ENCODE measurements at places on chromosomes 6 and 20.
A peak's percentile ranks its signal among the peaks of the same experiment; 100 is the strongest.

- no peak for DNase-seq
Measured at GRCh38 chr6:157292202-157292601, 31.1 kb downstream of the TMEM242 start.

DNA sequence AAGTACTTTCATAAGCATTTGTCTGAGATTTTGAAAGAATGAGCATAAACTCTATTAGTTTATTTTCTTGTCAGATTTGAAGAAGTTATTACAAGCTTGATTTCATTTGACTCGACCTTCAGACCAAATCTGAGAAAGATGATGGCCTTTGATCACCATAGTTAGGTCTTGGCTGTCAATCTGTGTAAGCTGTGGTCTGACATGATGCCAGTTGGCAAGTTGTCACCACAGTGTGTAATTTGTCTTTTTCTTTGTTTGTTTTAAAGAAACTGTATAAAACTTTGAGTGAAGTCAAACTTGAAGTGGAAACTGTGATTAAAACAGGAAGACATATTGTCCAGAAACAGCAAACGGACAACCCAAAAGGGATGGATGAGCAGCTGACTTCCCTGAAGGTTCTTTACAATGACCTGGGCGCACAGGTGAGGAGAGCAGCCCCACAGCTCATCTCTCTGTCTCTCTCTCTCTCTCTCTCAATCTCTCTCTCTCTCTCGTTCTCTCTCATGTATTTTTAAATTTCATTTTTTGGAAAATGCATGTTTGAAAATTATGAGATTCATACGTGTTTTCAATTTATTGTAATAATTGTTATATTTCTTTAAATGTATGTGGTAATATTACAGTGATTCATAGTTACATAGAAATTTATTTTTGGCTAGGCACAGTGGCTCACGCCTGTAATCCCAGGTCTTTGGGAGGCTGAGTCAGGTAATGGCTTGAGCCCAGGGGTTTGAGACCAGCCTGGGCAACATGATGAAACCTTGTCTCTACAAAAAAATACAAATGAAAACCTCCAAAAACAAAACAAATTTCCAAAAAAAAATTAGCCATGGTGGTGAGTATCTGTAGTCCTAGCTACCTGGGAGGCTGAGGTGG lies 208.1 kb downstream of the UTRN start:
- DNase-seq = no peak

- DNase-seq = no peak
Measured at GRCh38 chr6:89921691-89922090, 27.4 kb downstream of the GJA10 start.

GRCh38 chr6:25927756-25928216 lies 2.7 kb downstream of the SLC17A2 start:
- DNase-seq = no peak

DNA sequence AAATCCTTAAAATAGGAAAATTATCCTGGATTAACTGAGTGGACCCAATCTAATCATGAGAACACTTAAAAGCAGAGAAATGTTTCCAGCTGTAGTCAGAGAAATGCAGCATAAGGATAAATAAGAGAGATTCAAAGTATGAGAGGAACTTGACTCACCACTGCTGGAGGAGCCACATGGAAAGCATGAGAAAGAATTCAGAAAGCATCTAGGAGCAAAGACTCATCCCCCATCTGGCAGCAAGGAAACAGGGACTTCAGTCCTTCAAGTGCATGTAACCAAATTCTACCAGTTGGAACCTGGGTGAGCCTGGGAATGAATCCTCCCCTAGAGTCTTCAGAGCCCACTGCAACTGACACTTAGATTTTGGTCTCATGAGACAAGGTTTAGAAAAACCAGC lies 33.7 kb downstream of the RNF146 start:
- DNase-seq = peak; percentile 19

- DNase-seq = peak; percentile 45
Measured at GRCh38 chr6:63804381-63804956, 168.9 kb downstream of the PHF3 start.

DNA sequence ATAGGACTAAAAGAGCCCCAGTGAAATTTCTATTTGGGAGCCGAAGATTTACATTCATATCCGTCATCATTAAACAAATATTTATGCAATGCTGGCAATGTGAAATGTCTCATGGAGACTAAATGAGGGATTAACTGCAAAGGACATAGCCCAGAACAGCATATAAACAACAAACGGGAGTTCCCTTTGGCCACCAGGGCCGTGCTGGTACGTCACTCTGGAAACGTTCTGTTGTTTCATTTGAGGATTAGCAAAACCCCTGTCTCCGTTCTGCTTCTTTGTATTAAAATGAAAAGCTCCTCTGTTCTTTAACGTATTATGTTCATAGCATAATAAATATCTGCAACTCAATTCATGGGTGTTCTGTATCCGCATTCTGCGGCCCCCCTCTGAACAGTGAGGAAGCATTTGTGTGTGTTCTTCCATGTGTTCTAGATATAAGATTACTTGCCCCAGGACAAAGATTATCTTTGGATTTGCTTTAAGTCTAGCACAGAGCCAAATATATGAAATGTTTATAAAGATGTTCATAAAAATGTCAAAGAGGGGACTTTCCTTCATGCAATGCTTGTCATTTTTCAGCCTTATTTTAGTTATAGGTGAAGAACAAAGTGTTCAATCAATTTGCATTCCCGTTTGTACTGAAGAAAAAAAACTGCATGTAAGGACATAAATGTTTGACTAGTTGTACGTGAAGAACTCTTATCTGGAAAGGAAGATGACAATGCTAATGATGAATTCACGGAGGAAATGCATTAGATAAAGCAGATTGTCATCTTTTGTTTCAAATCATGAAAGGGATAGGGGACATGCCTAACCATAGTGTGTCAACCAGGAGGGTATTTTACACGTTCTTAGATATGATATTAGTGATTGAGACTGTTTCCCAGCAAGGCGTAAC lies 90.0 kb upstream of the TNFAIP3 start:
- DNase-seq = no peak

GRCh38 chr6:72822691-72823090 lies 200.8 kb downstream of the KCNQ5 start:
- no peak for DNase-seq

DNA sequence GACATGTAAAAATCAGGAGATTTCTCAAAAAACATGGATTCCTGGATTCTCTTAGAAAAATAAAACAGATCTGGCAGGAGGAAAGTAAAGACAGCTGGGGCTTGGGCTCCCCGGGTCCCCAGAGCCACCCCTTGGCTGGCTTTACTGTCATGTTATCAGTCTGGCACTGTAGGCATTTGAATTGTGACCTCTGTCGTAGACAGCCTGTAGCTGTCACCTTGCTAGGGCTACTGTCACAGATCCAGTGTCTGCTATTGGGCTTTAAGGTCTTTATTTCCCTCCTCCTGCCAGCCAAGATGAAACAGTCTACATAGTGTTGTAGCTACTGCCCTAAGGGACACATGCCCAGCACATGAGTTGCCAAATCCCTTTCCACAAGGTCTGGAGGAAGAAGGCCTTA lies 37.5 kb downstream of the ABRACL start:
- DNase-seq = no peak

DNA sequence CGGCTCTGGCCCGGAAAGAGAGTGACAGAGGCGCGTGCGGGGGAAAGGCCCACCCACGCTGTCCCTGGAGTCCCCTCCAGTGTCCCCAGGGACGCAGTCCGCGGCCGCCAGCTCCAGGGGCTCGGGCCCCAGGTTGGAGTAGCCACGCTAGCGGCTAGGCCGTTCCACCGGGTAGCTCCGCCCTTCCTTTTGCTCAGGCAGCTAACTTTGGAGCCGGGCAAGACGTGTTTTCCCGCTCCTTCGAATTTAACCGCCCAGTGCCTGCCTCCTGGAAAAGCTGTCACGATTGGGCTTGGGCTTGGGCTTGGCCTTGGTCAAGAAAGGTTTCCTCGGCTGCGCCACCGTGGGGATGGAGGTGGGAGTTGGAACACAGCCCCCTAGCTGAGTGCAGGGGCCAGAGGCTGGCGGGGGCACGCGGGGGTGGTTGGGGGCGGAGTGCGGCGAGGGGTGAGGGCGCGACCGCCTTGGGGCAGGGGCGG lies 4.7 kb downstream of the LINC00237 start:
- no peak for DNase-seq

DNA sequence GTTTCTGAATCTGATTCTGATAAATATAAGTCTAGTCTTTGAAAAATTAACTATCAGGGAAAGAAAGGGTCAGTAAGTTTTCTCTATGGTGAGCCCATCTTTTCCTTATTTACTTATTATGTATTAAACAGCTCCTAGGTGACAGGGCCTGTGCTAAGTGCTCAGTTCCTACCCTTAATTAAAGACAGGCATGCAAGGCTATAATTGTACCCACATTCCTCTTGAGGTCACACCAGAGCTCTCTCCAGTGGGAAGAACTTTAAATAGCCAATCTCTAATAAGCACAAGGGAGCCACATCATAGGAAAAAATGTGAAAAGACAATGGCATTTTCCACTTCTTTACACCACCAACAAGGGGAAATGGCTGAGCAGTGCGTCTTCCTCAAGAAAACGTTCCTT lies 421.8 kb upstream of the SLC35B3 start:
- no peak for DNase-seq

- DNase-seq = no peak
Measured at GRCh38 chr6:42819803-42820511, 38.1 kb downstream of the BICRAL start.

- no peak for DNase-seq
Measured at GRCh38 chr6:1893470-1894130, 283.9 kb downstream of the FOXC1 start.

- no peak for DNase-seq
Measured at GRCh38 chr20:24147961-24148360, 159.4 kb upstream of the GGTLC1 start.

DNA sequence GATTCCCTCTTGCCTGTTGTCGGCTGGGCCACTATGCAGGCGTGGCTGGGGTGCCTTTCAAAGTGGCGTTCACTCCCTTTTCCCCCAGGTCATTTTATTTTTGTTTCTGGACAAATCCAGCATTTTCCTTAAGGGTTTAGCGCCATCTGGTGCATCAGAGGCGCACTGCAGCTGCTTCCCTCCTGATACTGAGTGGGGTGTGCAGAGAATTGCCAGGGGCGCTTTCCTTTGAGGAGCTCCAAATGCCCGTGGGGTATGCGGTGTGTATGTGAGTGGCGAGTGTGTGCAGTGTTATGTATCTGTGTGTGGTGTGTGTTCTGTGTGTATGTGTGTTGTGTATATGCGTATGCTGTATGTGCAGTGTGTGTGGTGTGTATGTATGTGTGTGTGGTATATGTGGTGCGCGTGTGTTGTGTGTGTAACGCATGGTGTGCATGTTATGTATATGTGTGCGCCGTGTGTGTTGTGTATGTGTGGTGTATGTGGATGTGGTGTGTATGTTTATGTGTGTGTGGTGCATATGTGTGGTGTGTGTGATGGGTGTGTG lies 100.1 kb upstream of the AGPAT4 start:
- DNase-seq = peak; percentile 23

DNA sequence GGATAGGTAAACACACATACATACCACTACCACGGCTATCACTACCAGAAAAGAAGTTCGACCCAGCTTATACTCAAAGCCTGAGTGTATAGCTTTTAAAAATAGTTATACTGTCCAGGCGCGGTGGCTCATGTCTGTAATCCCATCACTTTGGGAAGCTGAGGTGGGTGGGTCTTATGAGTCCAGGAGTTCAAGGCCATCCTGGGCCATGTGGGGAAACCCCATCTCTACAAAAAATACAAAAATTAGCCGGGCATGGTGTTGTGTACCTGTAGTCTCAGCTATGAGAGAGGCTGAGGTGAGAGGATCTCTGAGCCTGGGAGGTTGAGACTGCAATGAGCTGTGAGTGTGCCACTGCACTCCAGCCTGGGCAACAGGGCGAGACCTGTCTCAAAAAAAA lies 32.9 kb downstream of the NKX2-4 start:
- no peak for DNase-seq

Data from kidney glomerular epithelial cell (primary cell).